ENCODE measurements at places on chromosomes 3 and 15.

GRCh38 chr3:82281205-82281604, 519.8 kb upstream of the GBE1 start:
- no peak for DNase-seq

DNA sequence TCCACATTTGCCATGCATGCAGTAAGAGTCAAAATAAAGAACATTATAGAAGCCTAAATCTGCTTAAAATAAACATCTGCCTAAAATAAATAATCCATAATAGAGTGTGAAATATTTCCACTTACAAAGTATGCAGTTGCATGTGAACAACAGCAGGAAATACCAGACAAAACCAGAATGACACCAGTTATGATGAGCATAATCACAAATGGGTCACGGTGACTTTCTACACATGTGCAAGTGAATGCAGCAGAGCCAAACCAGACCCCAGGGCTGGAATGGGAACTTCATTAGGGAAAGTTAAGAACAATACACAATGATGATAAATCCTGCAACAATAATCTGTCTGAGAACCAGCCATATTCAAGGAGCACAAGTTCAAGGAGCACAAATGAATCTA, 615.5 kb downstream of the ROBO2 start:
- no peak for DNase-seq

DNA sequence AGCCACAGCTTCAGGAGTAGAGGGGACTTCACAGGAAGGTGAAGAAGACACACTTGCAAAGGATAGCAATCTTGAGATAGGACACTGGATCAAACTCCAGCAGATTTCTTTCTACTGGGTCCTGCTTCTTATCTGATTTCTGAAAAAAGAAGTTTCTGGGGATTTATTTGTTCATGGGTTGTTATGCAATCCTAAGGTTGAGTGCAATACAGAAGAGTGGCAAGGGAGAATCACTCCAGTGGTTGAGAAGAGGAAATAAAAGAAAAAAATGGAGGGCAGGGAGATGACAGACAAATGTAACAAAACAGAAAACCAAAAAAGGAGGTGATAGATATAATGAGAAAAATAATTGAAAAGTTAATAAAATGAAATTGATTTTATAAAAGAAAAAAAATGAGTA, 858.3 kb downstream of the TUSC7 start:
- DNase-seq: no peak

DNA sequence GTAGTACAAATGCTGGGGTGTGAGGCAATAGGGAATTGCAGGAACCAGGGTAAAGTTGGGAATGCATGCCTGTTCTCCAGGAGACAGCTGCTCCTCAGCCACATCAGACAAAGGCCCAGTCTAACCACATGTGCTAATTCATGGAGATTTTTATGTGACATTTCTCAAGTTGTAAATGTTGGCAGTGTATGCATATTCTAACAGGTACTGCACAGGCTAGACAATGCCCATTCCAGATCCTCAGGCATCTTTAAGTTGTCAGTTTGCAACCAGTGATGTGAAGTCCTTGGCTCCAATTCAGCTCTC, 84.9 kb downstream of the EEFSEC start:
- DNase-seq: no peak

GRCh38 chr15:85671156-85671555, 123.6 kb downstream of the KLHL25 start:
- no peak for DNase-seq

DNA sequence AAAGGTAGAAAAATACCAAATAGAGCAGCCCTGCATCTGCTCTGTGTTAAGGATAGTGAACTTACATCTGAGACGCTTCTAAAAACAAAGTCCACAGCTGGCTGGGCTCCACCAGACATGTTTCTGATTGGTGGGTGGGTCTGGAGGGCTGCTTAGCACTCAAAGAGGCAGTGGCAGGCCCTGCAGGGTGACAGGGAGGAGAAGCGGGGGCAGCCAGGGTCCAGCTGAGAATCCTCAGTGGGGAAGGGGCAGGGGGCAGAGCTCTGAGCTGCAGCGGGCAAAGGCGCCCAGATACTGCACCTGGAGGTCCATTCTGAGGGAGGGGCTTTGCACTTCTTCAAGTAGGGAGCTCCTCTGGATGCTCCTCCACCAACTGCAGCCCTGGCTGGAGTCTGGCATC, 28.1 kb downstream of the PRR23E start:
- DNase-seq: no peak

DNA sequence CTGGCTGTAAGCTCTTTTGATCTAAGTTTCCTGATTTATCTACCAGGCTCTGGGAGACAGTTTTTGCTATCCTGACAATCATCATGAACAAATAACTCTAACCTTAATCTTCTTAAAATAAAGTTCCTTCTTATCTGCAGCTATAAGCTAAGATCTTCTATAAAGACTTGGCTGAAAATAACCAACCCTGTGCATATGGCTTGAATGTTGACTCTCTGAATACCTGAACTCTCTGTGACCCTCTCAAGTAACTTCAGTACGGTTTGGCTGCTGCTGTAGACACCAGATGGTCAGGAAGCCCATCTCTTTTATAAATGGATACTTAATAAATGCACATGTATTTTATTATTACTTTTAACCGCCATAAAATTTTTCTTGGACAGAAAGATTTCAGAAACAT, 412.4 kb upstream of the CBLB start:
- no peak for DNase-seq

GRCh38 chr3:180199417-180199995, 162.8 kb upstream of the PEX5L start:
- DNase-seq: no peak

- no peak for DNase-seq
Observed at GRCh38 chr15:54280726-54281125, 302.5 kb downstream of the UNC13C start.

DNA sequence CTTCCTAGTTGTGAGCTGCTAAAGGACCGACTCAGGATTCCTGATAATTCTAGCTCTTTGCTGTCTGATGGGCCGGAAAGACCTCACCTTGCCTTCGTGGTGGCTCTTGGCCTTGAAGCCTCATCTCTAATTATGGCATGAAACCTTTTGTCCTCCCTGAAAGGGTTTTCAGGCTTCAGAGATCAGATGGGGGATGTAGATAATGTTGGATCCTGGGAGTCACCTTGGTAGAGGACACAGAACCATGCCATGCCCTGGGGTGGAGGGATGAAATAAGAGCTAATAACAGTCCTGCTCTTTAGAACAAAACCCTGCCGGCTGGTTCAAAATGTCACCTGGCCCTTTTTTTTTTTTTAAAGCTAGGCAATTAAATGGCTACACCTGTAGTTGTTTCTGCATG, 50.8 kb upstream of the SYN2 start:
- no peak for DNase-seq

- DNase-seq: no peak
Observed at GRCh38 chr3:55622116-55622515, 135.0 kb upstream of the WNT5A start.

- no peak for DNase-seq
Observed at GRCh38 chr3:36210840-36211651, 169.3 kb upstream of the STAC start.

- no peak for DNase-seq
Observed at GRCh38 chr3:114967168-114967567, 179.9 kb downstream of the ZBTB20 start.

DNA sequence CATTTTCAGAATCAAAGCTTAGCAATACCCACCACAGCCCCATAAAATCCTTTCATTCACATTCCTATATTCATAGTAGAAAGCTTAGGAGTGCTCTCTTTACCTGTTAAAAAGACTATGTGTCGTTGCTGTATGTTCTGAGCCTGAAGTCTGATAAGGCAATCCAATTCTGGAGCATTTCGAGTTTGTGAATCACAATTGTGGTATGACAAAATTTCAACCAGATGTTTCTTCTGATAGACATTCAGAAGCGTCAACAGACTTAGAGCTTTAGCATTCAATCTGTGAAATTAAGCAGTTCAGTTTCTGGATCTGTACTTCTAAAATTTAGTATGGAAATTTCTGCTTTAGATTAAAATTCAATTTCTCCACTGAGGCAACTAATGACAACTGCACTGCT, 58.3 kb downstream of the TASOR start:
- no peak for DNase-seq

GRCh38 chr15:75836959-75837334, 6.3 kb upstream of the UBE2Q2 start:
- DNase-seq: peak; percentile 54

GRCh38 chr3:191353022-191353777, 22.9 kb upstream of the UTS2B start:
- no peak for DNase-seq

DNA sequence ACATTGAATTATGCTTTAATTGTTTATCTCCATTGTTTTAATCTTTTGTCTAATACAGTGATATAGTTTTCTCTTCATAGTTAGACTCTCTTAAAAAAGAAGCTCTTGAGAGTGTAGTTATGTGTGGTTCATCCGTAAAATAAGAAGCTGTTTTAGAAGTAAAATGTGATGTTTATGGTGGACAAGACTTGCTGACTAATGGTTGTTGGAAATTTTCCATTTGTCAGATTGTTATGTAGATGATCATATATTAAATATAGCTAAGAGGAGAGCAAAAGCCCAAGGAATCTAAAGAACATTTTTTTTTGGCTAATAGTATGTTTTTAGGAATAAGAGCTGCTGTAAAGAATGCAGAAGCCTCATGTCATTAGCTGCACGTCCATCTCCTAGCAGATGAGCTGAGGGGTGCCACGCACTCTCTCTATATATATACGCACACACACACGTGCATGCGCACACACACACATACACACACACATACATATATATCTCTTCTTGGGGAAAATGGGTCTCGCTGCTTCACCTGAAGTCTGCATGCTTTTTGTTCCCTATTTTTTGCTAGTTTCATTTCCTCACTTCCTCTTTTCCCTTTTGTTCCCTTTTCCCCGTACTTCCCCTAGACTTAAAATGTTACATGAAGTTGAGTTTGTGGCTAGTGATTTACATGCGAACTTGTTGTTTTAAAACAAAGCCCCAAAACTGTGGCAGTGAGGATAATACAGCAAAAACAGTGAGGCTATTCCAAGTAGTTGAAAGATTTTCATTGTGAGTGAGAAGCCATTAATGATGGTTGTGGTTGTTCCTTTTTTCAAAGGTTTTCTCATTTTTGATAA, 107.8 kb downstream of the MBNL1 start:
- DNase-seq: no peak

DNA sequence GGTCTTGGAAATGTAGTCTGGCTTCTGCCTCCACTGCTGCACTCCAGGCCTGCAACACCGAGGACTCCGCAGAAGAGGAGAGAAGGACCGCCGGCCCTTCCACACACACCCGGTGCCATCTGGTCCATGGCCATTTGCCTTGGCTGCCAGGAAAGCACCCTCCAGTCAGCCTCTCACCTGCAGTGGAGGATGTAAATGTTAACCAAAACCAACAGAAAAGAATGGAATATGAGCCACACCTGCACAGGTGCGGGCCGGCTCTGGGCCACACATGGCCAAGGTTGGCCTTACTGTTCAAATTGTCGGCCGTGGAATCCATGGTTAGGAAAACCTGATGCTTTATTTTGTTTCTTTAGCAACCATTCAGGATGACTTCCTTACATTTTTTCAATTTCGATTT, 178.3 kb upstream of the C2CD4B start:
- no peak for DNase-seq

DNA sequence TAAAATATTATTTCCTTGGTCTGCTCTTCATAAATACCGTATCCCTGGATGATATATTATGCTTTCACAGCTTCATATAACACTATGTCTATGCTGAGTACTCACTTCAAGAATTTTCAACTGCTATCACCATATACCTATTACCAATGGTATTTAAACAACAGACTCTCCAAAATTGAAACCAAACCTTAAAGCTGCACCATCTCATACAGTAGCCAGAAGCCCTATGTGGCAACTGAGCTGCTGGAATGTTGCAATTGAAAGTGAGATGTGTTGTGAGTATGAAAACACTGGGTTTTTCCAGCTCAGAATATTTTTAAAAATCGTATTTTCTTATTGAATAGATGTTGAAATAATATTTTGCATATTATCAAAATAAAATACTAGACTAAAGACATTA, 130.1 kb upstream of the GOLGA6L6 start:
- no peak for DNase-seq

GRCh38 chr3:128550471-128551126, 57.6 kb upstream of the GATA2 start:
- no peak for DNase-seq

GRCh38 chr3:136929977-136930670, 27.7 kb upstream of the IL20RB start:
- DNase-seq: no peak

DNA sequence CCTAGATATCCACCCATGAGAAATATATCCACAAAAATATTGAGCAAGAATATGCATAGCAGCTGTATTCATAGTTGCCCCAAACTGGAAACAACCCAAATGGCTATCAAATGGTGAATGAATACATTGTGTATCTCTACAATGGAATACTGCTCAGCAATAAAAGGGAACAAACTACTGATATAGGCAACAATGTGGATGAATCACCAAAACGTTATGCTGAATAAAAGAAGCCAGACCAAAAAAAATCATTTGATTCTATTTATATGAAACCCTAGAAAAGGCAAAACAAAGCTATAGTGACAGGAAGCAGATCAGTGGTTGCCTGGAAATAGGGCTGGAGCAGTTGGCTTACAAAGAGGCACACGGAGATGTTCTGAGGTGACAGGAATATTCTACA, 15.5 kb upstream of the CMTM7 start:
- no peak for DNase-seq

- DNase-seq: no peak
Observed at GRCh38 chr3:61136191-61136590, 115.1 kb downstream of the FHIT start.

- no peak for DNase-seq
Observed at GRCh38 chr3:65785065-65785645, 253.6 kb downstream of the MAGI1 start.

DNA sequence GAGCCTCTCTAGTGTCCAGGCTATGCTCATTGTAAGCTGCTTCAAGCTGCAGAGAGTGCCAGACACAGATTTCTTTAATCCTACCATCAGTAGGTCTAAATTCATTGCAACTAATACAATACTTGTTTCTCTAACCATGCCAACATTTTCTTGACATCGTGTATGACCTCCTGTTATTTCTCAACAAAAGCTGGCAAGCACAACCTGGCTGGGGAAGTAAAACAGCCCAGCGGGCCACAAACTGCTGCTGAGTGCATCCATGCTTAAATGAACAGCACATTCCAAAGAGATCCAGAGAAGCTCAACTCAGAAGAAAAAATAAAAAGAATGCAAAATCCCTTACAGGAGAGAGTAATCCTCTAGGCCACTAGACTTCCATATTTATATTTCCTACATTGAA, 36.5 kb downstream of the GMNC start:
- no peak for DNase-seq
